ENCODE measurements at places on chromosomes 4 and X.

DNA sequence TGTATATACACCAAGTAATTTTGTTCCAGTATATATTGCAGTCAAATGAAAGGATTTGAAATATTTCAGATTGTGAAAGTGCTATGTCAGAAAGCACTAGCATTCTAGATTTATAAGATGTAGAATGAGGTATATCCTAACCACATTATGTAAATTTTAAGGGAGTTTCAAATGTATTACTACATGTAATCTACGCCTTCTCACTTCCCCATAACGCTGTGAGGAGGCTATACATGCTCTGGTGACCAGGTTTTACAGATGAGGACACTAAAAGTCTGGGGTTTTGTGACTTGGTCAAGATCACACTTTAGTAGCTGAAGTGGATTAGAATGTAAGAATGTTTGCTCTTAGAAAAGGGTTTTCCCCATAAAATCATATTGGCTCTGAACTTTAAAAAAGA lies 8.1 kb downstream of the ENPEP start:
- H3K4me3 ChIP-seq: no peak overlapping the region
- H3K27me3 ChIP-seq: no peaks in the 10 kb centered on the region
- no peak for DNase-seq
- H3K4me1 ChIP-seq: no peaks in the 10 kb centered on the region

DNA sequence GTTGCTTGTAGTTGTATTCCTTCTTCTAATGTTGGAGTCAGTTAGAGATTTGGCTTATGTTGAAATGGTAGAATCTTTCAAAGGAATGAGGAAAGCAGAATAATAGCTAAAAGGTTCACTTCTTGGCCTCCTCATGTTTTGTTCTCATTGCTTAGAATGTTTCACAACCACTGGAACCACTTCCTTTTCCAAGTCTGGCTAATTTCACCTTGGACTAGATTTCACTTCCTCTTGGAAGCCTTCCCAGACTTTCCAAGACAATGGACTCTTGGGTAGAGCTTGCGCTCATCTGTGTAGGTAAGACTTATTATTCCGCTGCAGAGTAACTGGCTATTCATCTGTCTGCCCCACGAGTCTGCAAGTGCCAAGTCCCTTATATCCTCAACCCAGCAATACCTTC lies 8.3 kb downstream of the SPATA18 start:
- no peak overlapping the region for H3K4me3 ChIP-seq

DNA sequence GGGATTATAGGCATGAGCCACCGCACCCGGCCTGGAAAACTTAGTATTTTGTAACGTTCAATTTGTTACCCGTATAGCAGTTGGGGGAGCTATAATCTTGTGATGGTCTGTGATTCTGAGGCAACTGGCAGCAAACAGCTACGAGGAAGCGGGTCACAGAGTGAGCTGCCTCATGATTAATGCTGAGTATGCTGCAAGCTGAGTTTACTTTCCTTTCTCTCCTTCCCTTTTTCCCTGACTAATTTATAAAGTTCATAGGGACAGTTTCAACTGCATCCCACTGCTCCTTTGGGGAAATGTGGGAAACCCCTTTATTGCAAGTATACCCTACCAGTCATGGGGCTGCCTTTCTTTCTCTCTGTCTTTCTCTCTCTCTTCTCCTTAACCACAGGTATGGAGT lies 17.7 kb upstream of the ELOVL6 start:
- DNase-seq: no peak
- no peaks in the 10 kb centered on the region for H3K27me3 ChIP-seq
- no peak overlapping the region for H3K27ac ChIP-seq
- H3K36me3 ChIP-seq: no peaks in the 10 kb centered on the region

- no peaks in the 10 kb centered on the region for H3K36me3 ChIP-seq
- no peak for DNase-seq
- H3K27me3 ChIP-seq: no peaks in the 10 kb centered on the region
- no peak overlapping the region for H3K27ac ChIP-seq
- no peaks in the 10 kb centered on the region for H3K4me1 ChIP-seq
These were observed 56.8 kb upstream of the TEX13C start for GRCh38 chrX:125262836-125263235.

GRCh38 chr4:159272273-159273140 lies 169.6 kb downstream of the RAPGEF2 start:
- DNase-seq: no peak
- peaks cover 5% of the 10 kb centered on the region for H3K4me1 ChIP-seq
- no peak overlapping the region for H3K27ac ChIP-seq
- no peaks in the 10 kb centered on the region for H3K36me3 ChIP-seq
- H3K4me3 ChIP-seq: no peak overlapping the region

GRCh38 chrX:71623714-71624113 lies 5.4 kb upstream of the CXCR3 start:
- no peaks in the 10 kb centered on the region for H3K27me3 ChIP-seq
- no peak for DNase-seq
- H3K4me3 ChIP-seq: no peak overlapping the region
- H3K4me1 ChIP-seq: peaks cover 68% of the 10 kb centered on the region
- H3K27ac ChIP-seq: peak overlapping the region; percentile 92

GRCh38 chr4:141645611-141646340 lies 9.4 kb downstream of the IL15 start:
- H3K36me3 ChIP-seq: no peaks in the 10 kb centered on the region
- no peak for DNase-seq
- no peak overlapping the region for H3K27ac ChIP-seq
- H3K4me1 ChIP-seq: no peaks in the 10 kb centered on the region

DNA sequence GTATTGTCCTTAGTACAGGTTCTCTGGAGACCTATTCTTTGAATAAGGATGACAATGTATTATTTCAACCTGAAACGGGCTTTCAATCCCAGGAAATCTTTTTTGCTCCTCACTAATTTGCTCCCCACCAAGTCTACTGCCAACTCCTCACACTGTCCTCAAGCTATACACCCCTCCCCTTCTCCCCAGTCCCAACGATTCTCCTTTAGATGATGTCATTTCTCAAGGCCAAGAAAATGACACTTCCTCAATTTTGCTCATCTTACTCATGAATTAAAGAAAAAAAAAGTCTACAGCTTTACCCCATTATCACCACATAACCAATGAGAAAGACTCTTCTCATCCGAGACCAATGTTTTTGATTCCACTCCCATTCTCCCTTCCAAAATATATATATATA lies 20.6 kb downstream of the AP1S2 start:
- no peak overlapping the region for H3K4me3 ChIP-seq
- H3K4me1 ChIP-seq: no peaks in the 10 kb centered on the region
- no peaks in the 10 kb centered on the region for H3K36me3 ChIP-seq
- no peak overlapping the region for H3K27ac ChIP-seq
- no peaks in the 10 kb centered on the region for H3K27me3 ChIP-seq
- DNase-seq: no peak

DNA sequence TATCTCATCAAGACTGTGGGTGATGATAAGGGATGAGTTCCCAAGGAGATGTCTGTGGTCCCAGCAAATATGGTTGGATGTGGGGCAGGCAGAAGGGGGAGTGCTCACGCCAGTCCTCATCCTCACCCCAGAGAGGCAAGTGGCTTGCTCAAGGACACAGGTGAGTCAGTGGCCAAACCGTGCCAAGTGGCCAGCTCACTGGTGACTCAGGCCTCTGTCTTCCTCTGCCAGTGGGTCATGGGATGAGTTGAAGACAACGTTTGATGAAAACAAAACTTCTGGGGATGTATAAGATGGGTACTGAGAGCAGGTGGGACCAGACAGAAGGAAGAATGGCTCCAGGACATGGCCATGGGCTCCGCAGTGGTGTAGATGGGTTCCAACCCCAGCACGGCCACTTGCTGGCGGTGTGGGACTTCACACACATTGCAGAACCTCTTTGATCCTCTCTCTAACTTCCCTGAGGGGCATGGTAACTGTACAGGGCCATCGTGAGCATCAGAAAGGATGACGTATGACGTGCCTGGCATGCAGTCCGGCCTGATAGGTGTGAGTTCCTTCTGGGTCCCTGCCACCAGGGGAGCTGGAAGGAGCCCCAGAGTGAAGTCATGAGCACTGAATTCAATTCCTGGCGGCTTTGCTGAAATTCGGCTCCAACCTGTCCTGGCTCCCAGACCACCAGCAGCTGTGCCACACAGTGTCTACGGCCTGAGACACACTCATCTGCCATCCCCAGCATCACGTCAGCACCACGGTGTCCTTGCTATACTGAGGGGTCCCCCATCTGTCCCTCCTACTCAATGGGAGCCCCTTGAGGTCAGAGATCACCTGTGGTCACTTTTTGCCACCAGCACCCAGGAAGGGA lies 41.3 kb upstream of the GPR78 start:
- no peak overlapping the region for H3K27ac ChIP-seq
- H3K27me3 ChIP-seq: peaks cover 5% of the 10 kb centered on the region
- H3K36me3 ChIP-seq: no peaks in the 10 kb centered on the region
- H3K4me1 ChIP-seq: no peaks in the 10 kb centered on the region

- H3K27ac ChIP-seq: no peak overlapping the region
- H3K36me3 ChIP-seq: no peaks in the 10 kb centered on the region
- H3K27me3 ChIP-seq: peaks cover 4% of the 10 kb centered on the region
- H3K4me1 ChIP-seq: peaks cover 10% of the 10 kb centered on the region
These were observed 4.3 kb upstream of the TLR6 start for GRCh38 chr4:38860788-38861424.

All from T-cell (primary cell).